ENCODE measurements at places on chromosomes 7 and 10.

DNA sequence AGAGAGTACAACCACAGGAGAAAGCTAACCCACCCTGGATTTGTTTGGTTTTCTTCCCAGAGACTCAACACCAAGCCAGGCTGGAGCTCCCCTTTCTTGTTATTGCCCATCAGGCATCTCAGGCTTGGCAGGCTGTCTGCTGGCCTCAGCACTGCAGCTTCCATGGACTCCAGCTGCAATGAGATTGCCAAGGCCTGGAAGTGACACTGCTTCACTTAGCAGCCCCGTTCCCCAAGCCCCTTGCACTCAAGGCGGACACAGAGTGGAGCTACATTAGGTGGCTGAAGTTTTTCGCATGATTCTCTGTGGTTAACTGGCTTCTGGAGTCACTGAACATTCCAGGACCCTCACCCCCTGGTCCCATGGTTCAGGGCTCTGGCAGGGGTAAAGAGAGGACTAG, 163.1 kb upstream of the GDF10 start:
- no peak for DNase-seq

GRCh38 chr10:93062514-93063143, 2.0 kb downstream of the CYP26C1 start:
- DNase-seq, result no peak

DNA sequence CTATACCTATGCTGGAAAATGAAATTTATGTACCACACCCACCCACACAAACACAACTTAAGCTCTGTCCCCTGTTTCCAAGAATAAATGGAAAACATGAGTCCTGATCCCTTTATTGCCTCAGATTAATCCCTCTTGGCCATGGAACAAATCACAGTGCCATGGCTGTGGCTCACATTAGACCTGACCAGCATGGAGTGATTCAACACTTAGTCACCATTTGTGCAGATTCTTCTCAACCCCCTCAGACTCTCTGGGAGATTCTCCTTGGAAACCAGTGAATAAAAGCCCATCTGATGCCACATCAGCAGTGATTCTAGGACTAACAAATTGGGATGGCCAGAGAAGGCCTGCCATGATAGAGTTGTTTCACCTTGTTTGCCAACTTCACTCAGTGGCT, 204.4 kb upstream of the TMEM72 start:
- DNase-seq, result peak; percentile 95

GRCh38 chr7:111803015-111803758, 240.9 kb upstream of the IMMP2L start:
- peak; percentile 24 for DNase-seq

DNA sequence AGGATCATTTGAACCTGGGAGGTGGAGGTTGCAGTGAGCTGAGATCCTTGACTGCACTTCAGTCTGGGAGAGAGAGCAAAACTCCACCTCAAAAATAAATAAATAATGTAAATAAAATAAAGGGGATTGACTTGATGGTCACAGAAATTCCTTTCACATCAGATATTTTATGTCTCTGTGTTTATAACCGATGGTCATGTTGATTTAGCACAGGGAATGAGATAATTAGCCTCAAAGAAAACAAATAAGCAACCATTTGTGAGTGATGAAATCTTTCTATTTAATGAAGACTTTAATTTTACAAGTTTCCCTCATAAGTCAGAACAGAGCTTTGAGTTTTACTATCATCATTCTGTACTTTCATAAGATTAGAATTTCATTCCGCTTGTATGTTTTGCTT, 64.8 kb upstream of the NUPR2 start:
- no peak for DNase-seq

Measured in brain microvascular endothelial cell (primary cell).